Upper lobe of right lung (tissue), 1 donor: ENCODE measurements at places on chromosomes 11 and 22.

GRCh38 chr11:7417328-7417727, 68.0 kb upstream of the OLFML1 start:
- no peak for DNase-seq

DNA sequence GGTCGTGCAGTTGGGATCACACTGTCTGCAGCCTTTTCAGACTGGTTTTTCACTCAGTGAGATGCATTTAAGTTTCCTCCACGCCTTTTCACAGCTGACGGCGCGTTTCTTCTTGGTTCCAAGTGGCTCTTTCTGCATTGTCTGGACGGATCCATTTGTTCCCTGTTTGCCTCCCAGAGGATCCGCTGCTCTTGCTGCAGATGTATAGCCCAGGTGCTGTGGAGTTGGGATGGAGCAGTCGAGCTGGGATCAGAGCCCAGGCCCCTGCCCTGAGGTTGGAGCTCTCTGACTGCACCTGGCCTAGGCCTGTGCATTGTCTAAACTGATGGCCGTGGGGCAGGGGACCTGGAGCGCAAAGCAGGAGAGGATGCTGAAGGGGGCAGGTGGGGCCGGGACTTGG, 51.6 kb downstream of the PARVB start:
- no peak for DNase-seq

- no peak for DNase-seq
Measured at GRCh38 chr22:22523494-22523893, 3.4 kb upstream of the ZNF280A start.

GRCh38 chr11:69971741-69972140, 106.4 kb upstream of the ANO1 start:
- no peak for DNase-seq

GRCh38 chr11:118106789-118107335, 20.1 kb upstream of the SMIM35 start:
- peak; percentile 16 for DNase-seq

DNA sequence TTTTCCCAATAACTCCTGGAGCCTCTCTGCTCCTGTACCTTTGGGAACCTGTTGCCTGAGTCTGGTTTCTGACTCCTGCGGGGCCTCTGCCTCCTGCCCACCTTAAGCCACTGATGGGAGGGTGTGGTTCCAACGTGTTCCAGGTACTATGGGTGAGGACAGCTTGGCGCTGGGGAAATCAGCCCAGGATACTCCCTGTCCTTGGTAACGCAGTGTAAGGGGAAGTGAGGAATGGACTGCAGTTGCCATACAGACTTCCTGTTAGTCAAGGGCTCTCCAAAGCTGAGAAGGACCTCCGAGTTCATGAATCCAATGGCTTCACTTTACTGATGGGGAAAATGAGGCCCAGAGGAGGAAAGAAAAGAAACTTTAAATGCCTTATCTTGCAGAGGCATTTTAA, 1.2 kb upstream of the MARK2 start:
- DNase-seq, result no peak

GRCh38 chr11:76574879-76575278, 95.7 kb downstream of the LRRC32 start:
- DNase-seq, result no peak

DNA sequence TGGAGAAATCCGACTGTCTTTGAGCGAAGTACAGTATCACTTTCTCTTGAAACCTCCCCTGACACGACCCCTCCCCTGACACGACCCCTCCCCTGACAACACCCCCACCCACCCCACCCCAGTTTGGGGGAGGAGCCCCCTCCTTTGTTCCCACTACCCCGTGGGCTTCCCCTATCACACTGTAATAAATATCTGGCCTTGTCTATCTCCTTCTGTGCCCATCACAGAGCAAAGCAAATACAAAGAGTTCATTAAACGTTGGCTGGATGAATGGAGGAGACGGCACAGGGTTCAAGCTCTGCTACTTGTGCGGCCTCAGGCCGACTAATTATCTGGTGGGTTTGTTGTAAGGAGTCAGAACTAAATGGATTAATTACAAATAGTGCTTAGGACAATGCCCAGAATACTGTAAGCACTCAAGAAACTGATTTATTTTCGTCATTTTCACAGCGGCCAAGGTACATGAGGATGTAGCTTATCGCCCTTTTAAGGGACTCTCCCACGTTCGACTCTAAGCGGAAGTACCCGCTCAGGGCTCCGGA, 628 bp upstream of the GGA1 start:
- DNase-seq, result no peak

DNA sequence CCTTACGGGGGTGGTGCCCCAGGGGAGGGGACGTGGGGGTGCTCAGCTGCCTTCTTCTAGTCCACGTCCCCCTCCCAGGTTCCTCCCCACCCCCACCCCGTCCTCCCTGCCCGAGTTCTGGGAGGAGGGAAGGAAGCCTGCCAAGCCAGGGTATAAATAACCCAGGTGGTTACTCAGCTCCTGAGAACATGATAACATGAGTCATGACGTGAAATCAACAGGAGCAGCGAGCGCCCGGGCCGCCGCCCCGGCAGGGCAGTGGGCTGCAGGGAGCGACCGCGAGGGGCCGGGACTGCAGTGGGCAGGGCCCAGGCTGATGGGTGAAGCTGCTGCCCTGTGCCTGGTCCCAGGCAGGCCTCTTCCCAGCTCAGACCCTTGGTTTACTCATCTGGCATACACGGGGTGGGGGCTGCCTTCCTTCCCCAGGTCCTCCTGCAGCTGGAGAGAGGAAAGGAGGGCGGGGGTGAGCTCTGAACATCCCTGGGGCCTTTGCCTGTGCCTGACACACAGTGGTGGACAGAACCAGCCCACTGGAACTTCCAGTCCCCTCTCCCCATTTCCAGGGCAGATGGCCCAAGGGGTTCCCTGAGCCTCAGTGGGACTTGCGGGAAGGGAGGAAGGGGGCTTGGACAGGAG, 8.8 kb upstream of the PDGFB start:
- no peak for DNase-seq

DNA sequence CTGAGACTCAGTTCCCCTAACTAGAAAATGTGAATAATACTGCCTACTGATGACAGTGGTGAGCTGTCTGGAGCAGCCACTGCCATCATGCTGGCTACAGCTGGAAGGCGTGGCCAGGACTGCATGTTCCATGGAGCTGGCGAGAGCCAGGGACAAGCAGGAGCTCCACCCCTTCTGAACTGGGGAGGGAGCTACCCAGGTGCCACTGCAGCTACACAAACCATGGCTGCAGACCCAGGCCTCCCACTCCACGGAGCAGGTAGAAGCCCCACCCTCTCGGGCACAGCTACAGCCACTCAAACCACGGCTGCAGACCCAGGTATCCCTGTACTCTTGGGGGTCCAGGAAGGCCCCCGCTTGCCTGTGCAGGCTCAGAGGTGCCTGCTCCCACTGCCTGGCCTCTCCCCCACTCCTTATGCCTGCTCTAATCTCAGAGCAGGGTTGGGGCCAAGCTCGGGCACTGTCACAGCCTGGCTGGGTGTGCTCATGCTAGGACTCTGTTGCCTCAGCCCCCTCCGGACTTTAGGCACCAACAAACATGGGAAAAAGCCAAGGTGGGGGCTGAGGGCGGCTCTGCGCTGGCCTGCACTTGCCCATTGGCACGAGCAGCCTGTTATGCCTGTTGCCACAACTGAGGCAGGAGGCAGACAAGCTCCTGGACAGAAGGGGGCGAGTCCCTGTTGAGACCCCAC, 51.7 kb downstream of the RAB30 start:
- DNase-seq, result no peak

DNA sequence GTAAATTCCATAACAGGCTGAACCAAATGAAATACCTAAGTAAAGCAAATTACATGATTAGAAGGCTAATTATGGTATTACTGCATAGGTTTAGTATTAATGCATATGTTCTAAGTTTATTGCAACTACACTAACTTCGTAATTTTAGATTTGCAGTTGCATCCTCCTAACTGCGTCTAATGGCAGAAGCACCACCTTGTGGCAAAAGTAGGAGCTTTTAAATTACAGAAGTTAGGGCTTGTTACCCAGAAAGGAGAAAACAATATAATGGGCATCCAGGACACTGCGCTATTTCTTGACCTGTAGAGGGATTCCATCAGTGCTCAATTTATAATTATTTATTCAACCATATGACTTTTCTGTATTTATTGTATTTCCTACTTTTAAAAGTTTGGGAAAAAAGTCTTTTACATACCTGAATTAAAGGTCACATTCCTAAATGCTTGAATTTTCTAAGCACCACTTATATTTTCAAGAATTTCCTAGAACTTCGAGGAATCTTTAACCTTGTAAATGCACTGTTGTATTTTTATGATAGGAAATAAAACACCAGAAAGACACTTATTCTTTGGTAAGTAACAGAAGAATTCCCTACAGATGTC, 16.3 kb upstream of the GPR83 start:
- no peak for DNase-seq

- DNase-seq, result no peak
Measured at GRCh38 chr11:19938169-19938856, 222.0 kb downstream of the DBX1 start.

DNA sequence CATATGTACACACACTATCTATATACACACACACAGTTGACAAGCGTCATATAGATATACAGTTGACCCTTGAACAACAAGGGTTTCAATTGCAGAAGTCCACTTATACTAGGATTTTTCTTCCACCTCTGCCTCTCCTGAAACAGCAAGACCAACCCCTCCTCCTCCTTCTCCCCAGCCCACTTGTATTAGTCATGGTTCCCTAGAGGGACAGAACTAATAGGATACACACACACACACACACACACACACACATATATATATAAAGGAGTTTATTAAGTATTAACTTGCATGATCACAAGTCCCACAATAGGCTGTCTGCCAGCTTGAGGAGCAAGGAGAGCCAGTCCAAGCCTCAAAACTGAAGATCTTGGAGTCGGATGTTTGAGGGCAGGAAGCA, 92.9 kb downstream of the DHCR7 start:
- no peak for DNase-seq

DNA sequence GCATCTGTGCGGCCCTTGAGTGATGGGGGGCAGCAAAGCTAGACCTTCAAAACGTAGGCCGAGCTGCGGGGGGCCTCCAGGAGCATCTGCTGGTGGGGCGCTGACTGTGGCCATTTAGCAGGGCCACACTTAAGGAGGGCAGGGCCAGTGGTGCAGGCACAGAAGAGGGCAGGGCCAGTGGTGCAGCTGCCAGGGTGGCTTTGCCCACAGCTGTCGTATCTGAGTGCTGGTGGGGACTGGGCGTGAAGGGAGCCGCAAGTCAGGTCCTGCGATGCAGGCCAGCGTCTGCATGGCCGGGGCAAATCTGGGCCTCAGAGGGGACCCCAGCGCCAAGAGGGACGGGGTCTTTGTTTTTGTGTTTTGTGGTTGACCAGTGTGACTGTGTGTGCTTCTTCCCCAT, 27.7 kb downstream of the RNH1 start:
- no peak for DNase-seq

GRCh38 chr22:37267661-37268413, 14.5 kb upstream of the CYTH4 start:
- peak; percentile 57 for DNase-seq

DNA sequence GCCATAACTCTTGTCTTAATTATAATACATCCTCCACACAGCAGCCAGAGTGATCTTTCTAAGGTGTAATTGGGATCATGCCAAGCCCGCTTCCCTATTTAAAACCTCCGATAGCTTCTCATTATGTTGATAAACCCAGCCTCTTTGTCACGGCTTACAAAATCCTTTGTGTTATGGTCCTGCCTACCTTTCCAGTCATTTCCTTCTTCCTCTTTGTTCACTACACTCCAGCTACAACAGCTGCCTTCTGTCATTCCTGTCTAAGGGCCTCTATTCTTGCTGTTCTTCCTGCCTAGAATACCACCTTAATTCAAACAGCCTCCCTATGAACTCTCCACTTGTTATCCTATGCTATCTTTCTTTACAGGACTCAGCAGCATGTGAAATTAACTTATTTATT, 70.6 kb upstream of the CAPRIN1 start:
- DNase-seq, result no peak

DNA sequence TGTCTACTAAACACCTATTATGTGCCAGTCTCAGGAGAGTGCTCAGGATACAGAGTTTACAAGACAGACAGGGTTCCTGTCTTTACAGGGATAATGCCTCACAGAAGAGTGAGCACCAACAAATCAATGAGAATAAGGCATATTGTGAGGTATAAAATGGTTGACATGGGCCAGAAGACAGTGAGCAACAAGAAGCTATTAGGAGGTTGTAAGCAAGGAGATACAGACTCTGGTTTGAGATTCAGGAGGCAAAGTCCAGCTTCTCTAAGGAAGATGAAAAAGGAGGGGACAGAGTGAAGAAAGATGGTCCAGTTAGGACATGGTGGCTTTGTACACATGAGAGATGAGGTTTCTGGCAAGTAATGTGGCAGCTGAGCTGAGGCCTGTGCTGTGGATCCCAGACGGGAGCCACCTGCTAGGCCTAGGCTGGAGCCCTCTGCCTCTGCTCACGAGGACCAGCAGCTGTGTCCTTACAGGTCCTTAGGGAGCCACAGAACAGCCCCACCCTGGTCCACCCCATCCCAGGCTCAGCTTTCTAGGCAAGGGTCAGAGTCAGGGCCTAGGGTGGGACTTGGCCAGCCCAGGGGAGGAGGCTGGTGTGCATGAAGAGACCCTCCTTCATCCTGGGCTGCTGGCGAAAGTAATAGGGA, 110.5 kb downstream of the ZNF280B start:
- no peak for DNase-seq

GRCh38 chr11:62004473-62004872, 37.0 kb upstream of the FTH1 start:
- DNase-seq, result no peak

- no peak for DNase-seq
Measured at GRCh38 chr11:111410951-111411350, 31.9 kb upstream of the POU2AF1 start.

DNA sequence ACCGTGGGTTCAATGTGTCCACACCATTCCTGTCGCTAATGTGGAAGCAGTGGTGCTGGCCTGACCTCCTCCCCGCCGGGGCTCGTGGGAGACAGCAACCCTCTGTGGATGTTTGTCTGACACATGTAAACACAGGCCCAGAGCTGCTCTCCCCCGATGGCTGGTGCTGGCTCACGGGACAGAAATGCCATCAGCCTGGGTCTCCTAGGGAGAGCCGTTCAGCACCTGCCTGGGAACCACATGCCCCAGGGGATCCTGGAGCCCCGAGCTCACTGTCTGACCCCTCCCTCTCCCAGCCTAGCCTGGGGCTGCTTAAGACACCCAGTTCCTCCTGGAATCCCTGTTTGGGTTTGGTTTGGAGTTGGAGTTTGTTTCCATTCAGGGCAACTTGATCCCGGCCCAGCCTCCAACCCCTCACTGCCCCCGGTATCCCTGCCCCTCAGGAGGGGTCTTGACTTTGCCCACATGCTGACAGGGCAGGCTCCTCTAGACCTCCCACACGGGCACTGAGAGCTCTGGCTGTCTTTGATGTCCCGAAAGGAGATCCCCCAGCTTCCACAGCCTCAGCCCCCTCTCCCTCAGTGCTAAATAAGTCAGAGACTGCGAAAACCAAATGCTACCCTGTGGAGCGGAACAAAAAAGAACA, 50.9 kb upstream of the WNT11 start:
- no peak for DNase-seq

GRCh38 chr11:108224911-108225786, 2.3 kb downstream of the ATM start:
- DNase-seq, result no peak

GRCh38 chr11:48900131-48900800, 83.4 kb downstream of the TRIM51G start:
- DNase-seq, result peak; percentile 49

- DNase-seq, result no peak
Measured at GRCh38 chr22:38479096-38479837, 11.4 kb downstream of the KDELR3 start.
